ENCODE measurements at places on chromosomes 7 and 10. TPM values are rescaled to one million over a fixed set of nuclear protein-coding genes. Genes with fewer than 3 reads are reported as not detected.

Gene TAF5
- total RNA-seq, result 4.1 TPM

Gene TRIL
- 6.5 TPM for total RNA-seq

Gene NUTM2E
- not detected for total RNA-seq

Gene CBX3
- 83.8 TPM for total RNA-seq

Gene MYO1G
- 21.0 TPM for total RNA-seq
